Activated effector memory CD4-positive, alpha-beta T cell treated with anti-CD3 and anti-CD28 coated beads, Interleukin-2, amount 50 U/mL, for 16 hours (primary cell): ENCODE measurements at places on chromosomes 5 and 9.
A peak's percentile ranks its signal among the peaks of the same experiment; 100 is the strongest.

DNA sequence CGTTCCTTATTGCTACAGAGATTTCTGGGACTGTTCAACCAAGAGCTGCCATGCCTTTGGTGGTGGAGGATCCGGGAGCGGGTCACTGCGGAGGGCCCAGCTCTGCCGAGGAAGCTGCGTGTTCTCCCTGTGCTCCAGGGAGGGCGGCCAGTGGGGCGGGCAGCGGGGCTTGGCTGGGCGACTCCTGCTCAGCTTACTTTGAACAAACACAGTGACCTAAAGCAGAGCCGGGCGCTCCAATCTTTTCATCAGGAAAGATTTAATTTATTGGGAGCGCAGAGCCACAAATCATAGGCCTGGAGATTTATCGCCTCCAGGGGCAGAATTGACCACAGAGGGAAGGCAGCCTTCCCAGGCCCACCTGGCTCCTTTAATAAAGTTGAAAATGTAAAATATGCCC, 27.7 kb downstream of the LHX3 start:
- DNase-seq: no peak

DNA sequence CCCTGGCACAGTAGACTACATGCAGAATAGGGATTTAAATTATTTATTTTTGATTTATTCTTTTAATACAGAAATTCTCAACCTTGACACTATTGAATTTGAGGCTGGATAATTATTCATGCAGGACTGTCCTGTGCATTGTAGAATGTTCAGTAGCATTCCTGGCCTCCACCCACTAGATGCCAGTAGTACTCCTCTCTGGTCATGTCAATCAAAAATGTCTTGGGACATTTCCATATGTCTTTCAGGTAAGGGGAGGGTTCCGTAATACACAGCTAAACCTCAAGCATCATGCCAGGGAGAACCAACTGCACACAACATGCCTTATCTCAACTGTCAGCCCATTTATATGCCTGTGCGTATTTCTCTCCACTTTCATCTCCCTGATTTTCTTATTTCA, 231.8 kb downstream of the BRINP1 start:
- no peak for DNase-seq

DNA sequence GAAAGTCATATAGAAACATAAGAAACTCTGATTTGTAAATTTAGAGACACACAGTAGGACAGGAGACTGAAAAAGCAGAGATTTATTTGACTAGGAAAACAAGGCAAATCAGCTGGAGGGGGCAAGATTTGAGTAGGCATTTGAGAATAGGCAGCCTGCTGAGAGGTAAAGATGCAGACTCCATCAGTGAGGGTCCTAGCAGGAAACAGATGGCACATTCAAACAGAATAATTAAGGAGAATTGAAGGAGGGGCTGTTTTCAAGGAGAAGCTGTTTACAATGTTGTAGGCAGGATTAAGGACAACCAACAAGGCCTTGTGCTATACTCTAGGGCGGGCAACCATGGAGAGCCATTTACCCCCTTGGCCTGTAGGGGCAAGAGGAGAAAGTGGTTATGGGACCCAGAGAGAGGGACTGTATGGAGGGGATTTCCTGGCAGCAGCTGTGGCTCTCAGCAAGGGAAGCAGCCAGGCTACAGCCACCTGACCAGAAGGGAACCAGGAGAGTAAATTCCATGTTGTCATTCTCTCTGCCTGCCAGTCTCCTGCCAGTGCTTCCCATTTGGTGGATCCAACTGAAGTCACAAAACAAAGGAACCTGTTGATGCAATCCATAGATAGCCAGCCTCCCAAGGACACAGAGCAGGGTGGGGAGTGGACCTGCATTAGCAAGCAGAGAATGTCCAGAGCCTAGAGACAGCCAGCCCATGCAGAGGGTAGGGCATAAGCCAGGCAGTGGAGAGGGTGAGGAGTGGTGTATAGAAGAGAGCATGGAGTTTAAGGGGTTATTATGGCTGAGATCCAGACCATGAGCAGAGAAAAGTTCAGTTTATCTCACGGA, 38.2 kb downstream of the PAPPA start:
- DNase-seq: no peak

- no peak for DNase-seq
Observed at GRCh38 chr5:140408750-140409241, 7.2 kb downstream of the ANKHD1 start.

- peak; percentile 75 for DNase-seq
Observed at GRCh38 chr9:15357050-15357653, 50.1 kb upstream of the TTC39B start.

DNA sequence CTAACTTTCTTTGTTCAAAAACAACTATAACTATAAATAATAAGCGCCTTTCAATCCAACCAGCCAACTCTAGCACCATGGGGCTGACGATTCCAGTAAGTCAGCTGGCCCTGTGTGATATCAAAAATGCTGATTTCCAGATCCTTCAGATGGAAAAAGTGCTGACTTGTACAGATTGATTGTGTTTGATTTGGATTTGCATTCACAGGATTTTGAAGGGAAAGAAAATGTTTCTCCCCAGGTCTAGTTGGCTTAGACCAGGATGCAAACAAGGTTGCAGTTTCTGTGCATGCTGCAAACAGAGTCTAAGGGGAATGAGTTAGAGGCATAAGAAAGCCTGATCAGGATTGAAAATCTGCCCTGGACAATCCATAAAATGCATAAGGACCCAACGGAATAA, 68.9 kb downstream of the SLC1A3 start:
- DNase-seq: no peak

GRCh38 chr9:279674-280073, 65.0 kb downstream of the DOCK8 start:
- no peak for DNase-seq

GRCh38 chr9:105483618-105484017, 35.8 kb downstream of the FSD1L start:
- no peak for DNase-seq

DNA sequence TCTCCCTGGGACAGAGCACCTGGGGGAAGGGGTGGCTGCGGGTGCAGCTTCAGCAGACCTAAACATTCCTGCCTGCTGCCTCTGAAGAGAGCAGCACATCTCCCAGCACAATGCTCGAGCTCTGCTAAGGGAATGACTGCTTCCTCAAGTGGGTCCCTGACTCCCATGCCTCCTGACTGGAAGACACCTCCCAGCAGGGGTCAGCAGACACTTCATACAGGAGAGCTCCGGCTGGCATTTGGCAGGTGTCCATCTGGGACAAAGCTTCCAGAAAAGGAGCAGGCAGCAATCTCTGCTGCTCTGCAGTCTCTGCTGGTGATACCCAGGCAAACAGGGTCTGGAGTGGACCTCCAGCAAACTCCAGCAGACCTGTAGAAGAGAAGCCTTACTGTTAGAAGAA, 77.2 kb downstream of the SLCO6A1 start:
- DNase-seq: no peak

DNA sequence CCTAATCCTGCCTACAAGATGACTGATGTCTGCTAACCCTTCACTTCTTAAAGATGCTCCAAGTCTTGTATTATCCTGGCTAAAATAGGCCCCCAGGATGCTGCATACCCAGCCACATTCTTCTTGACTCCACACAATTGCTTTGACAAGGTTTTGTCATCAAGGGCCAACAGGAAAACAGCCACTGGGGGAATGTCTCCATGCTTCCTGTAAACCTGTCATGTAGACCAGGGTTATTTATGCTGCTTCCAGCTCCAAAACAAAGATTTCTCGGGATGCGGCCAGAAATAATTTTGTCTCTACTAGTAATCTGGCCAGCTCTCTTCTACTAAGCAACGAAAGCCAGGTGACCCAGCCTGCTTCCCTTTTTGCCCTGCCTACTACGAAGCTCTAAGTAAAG, 53.8 kb downstream of the SHB start:
- DNase-seq: no peak

DNA sequence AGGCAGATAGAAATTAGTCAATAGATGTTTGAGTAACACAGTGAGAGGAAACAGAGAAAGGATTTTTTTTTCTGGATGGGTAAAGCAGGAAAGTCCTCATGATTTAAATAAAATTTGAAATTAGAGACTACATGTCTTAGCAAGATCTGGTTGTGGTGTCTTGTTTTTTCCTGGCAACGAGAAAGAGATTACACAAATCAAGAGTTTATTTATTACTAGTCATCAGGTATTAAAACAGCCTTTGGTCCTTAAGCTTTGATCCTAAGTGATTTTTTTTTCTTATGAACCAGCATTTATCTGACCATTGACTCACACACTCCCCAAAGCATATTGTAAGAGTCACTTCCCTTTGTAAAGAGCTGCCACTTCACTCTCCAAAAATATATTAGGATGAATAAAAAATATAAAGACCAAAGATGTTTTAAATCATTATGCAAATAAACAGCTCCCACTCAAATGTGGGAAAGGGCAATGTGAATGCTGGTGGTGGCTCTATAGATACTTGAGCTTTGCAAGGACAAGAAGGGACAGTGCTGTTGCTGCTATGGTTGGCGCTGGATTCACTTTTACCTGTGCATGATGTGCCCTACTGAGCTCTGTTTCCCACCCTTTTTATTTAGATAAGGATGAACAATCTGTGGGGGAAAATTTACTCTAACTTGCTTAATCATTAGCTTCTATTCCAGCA, 1726.5 kb downstream of the MAT2B start:
- no peak for DNase-seq

DNA sequence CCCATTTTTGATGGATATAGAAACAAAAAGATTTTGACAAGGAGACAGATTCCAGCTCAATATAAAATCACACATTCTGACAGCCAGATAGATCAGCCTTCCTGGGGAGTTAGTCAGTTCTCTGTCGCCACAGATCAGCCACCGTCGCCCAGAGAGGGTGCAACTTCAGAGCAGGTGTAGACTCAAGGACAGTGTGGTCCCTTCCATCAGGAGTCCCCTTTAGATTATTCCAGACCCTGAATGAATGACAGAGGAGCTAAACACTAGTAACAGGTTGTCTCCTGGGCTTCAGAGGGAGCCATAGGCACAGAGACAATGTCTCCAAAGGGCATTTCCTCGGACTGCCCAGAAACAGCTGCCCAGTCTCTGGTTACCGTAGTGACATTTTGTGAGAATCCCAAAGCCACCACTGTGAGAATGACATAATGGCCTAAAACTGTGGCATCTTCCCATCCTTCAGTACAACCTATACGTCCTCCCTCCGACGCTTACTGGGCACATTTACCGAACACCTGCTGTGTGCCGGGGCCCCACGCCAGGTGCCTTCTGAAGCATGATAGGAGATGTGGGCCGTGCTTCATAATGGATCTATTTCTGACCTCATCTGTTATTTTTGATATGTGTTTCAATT, 47.4 kb upstream of the SLC2A8 start:
- DNase-seq: no peak

DNA sequence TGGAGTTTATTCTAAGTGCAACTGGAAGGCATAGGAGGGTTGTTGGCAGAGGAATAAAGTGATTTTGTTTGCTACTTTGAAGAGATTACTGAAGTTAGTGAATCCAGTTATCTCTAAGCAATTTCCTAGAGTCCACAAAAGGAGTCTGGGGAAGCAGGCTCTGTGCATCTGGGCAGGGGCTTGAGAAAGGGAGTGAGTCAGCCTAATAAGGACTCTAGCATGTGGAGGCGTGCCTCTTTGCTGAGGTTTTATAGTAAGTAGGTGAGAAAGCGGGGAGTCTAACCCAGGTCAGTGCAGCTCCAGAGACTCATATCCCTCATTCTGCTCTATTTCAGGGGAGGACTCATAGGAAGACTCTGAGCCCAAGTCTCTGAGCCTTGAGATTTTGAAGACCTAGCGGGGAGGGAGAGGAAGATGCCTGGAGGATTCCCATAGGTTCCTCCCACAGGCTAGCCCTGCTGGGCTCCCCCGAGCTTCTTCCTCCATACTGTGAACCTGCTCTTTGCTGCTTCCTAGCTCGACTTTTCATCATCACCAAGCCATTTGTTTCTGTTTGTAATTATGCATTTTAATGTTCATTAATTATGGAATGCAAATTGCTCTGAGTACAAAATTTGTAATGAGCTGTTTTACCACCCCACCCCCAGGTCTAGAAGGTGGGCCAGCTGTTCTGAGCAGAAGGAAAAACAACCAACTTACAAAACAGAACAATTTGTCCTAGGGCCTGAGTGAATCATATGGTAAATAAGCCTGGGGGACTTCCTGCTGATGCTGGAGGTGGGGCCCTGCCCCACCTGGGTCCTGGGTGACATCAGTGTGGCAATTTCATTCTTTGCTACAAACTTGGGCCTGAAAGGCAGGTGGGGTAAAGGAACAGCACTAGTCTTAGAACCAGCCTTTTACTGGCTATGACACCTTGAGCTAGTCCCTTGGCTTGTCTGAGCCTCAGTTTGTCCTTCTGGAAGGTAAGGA, 150.2 kb downstream of the TRIM32 start:
- no peak for DNase-seq

DNA sequence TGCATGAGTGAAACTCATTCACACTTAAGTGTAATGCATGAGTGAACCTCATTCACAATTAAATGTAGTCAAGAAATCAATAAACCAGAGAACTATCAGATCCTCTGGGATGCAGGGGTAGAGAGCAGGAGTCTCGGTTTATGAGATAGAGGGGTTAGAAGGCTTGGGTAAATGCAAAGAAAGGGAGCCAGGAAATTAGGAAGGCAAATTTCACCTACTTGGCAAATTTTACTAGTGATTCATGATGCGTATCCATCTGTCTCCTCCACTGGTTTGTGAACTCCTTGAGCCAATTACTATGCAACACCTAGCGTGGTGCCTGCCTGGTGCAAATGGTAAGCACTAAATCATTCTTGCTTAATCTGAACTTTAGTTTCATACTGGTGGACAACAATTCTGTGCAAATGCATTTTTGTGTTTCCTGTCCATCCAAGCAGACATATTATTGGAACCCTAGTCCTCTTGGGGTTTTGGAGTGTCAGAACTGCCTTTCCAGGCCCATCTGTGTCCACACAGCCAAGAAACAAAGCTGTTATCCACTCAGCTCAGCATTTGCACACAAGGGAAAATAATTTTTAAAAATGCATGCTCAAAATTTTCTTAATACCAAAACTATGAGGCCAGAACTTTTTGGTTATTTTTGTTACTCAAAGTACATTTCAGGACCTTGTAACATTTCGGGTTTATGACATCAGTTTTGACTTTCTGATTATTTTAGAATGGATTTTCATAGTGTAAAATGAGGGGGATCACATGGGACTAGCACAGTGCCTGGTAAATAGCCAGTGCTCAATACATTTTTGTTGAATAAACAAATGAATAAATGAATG, 5.2 kb downstream of the HAPLN1 start:
- DNase-seq: no peak

- no peak for DNase-seq
Observed at GRCh38 chr5:98722188-98722587, 51.3 kb upstream of the RGMB start.

DNA sequence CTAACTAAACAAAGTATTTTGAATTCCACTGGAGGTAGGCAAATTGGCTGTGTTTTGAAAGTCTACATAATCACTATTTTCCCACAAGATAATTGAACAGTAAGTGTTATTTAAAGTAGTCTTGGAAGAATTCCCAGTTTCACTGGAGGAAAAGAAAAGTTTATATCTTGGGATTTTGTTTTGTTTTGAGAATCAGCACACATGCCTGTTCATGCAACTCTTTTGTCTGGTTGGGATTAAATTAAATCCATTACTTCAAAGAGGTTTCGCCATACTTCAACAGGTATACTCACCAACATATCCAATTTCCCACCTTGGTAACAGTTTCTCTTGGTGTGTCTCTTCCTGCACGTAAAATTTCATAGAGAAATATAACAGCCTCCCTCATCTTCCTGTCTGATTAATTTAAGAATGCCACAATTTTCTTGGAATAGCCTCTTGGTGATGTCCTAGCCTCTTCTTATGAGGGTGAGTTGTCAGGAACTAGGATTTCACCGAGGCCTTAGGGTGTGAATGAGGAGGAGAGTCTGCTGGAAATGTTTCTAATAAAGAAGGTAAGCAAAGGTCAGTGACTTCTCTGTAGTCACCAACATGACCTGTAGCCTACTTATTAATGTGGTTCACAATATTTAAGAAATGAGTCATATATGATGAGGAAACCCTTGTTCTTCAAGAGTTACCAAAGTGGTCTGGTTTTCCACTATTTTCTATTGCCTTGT, 48.1 kb downstream of the ITGA2 start:
- no peak for DNase-seq
